ENCODE measurements at places on chromosomes 7 and 10.

DNA sequence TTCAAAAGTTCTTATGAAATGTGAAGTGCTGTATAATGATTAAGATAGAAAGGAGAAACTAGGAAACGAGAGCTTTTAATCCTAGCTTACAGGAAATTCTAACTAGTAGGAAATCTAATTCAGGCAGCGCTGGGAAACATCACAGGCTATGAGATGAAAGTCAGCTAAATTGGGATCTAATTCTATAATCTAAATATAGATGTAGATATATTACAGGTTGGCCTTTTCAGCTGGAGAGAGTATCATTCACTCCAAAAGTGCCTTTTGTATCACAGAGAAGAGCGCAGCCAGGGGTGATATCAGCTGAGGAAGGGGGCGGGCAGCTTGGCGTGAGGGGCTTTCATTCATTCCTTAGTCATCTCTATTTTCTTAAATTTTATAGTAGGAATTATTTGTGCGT lies 157.0 kb downstream of the CUX1 start:
- no peak for DNase-seq

DNA sequence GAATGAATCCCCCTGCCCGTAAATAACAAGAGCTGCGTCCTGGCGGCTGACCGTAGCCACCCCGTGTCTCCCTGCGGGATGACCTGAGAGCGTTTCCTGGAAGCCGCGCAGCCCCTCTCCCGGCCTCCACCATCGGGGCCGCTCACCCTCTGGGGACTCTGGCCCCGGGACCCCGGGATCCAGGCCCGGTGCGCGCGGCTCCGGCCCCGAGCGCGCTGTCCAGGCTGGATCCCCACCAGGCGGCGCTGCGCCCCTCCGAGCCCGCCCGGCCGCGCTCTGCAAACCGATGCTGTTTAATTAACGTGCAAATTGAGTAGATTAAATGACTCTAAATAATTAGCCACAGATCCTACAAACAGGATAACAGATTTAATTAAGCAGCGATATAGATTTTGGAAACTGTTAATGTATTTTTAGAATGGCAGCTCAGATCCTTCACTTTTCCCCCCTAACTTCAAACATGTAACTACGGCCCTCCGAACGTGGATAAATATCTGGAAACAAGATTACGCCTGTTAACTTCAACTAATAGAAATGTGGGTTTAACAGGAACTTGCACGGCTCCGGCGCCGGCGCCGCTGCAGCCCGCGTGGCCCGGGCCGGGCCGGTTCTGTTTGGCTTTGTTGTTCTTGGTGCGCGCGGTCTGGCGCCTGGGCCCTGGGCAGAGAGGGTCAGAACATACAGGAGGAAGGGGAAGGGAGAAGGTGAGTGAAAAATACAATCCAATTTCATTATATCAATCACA lies 7.1 kb upstream of the UNCX start:
- DNase-seq, result no peak

DNA sequence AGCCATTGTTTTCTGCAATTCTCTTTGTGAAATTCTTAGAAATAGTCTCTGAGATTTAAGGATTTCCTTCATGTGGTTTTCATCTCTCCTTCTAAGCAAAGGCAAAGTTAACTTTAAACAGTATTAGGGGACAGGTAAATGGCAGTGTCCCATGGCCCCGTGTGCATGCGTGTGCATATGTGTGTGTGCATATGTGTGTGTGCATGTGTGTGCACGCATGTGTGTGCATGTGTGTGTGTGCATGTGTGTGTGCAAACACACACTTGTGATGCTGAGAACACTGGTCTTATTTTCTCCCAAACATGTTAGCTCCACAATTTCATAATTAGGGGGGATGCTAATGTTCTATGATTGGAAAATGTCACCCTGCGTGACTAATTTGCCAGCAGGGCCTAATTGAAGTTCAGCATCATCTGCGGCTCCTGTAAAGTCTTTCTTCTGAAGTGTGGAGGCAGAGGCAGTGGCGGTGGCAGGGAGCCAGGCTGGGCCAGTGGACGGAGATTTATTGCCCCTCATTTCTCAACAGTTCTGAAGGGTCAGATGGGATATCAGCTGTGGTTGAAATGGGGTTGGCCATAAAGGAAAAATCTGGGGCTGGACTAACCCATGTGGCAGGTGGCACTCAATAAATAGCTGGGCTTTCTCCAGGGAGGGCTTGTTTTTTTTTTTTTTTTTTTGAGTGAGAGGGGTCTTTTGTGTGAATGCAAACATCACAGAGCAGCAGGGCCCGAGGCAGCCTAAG lies 289.3 kb upstream of the PODXL start:
- no peak for DNase-seq

DNA sequence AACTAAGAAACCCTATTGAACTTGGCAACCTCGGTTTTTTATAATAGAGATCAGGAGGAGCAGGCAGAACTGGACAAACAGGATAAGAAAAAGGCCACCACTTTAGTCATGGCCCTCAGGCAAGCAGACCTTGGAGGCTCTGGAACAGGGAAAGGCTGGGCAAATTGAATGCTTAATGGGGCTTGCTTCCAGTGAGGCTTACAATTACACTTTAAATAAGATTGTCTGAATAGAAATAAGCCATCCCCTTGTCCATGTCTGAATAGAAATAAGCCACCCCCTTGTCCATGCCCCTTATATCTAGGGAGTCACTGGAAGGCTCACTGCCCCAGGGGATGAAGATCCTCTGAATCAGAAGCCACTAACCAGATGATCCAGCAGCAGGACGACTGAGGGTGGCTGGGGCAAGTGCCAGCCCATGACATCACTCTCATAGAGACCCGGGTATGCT lies 40.6 kb downstream of the AKR1B15 start:
- peak; percentile 40 for DNase-seq

DNA sequence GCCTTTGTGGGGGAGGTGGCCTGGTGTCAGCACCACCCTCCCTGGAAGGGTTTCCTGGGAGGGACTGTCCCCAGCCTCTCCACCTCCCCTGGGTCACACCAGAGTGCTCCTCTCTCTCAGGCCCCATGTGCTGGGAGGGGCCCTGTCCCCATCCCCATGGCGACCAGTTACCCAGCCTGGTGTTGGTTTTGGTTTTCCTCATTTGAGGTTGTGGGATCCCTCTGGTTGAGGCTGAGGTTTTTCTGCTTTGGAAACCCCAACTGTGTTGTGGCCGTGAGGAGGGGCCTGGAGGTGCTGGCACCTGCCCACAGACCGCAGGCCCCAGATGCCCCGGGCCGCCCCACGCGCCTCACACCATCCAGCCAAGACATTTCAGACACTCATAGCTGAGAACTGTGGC lies 106.3 kb downstream of the GRK5 start:
- no peak for DNase-seq

Measured in AG10803 (cell line).